ENCODE measurements at places on chromosomes 13 and 19.

DNA sequence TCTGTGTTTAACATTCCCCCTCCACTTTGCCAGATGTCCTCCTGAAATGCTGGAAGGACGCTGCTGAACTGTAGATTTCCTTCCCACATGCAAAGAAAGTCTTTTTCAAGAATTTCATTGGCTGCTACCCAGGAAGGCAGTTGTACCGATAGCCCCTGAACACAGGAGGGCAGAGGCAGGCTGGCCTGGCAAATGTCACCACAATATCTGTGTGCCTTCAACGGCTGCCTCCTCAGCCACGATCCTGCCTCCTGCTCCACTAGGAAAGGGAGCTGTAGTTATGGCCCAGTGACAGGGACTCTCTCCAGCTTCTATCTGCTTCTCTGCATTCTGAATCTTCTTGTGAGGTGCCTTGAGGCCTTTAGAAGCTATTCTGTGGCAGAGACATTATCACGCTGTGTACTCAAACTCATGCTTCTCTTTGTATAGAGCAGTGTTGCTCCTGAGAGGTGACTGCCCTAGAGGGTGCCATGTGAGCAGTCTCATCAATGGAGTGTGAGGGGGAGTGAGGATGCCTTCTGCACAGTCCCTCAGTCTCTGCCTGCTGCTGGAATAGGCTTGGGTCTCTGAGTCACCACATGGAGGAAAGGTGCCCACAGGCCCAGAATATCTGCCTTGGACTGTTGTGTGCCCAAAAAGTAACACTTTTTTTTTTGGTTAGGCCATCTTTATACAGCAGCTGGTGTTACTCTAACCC lies 279.8 kb downstream of the DNAJC15 start:
- no peak for DNase-seq

DNA sequence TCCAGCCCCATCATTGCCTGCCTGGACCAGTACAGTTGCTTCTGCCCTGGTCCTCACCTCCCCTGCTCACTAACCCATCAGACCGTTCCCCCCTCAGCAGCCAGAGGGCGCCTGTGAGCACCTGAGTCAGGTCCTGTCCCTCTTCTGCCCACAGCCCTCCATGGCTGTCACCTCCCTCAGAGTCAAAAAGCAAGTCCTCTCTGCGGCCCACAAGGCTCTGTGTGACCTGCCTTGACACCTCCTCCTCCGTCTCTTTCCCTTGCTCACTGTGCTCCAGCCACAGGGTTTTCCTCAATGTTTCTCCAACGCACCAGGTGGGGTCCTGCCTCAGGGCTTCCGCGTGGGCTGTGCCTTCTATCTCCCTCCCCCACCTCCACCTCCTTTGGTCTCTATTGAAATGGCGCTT lies 29.4 kb upstream of the PTPRS start:
- DNase-seq: peak; percentile 83

DNA sequence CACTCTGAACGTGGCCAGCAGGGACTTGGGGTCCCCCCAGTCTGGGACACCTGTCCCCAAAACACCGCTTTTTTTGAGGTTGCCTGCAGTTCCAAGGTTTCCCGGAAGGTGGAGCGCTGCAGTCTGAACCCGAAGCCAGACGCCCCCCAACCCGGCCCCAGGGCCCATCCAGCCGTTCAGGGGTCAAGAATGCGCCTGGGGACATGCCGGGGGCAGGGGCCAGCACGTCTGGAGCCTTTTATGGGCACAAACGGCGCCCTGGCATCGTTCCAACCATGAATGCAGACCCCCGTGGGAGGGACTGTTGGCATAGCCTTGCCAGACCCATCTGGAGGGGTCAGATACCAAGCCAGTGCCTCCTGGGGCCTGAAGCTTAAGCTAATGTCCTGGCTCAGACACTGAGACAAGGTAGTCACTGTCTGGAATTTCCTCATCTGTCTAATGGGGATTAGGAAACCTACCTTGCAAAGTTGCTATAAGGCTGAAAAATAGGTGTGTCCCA lies 6.9 kb downstream of the S1PR5 start:
- DNase-seq: peak; percentile 77

- DNase-seq: no peak
Observed at GRCh38 chr19:10742476-10742875, 24.6 kb downstream of the DNM2 start.

DNA sequence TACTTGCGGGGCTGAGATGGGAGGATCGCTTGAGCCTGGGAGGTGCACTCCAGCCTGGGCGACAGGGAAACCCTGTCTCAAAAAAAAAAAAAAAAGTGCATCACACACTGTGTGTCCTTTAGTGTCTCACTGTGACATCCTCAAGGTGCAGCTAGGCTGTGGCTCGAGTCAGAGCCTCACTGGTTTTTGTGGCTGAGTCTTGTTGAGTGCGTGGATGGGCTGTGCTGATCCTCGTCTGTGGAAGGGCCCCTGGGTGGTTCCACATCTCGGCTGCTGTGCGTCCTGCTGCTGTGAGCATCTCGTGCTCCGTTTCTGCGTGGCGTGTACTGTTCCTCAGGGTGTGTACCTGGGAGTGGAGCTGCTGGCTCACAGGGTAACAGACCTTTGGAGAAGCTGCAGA lies 11.2 kb downstream of the STK11 start:
- no peak for DNase-seq

DNA sequence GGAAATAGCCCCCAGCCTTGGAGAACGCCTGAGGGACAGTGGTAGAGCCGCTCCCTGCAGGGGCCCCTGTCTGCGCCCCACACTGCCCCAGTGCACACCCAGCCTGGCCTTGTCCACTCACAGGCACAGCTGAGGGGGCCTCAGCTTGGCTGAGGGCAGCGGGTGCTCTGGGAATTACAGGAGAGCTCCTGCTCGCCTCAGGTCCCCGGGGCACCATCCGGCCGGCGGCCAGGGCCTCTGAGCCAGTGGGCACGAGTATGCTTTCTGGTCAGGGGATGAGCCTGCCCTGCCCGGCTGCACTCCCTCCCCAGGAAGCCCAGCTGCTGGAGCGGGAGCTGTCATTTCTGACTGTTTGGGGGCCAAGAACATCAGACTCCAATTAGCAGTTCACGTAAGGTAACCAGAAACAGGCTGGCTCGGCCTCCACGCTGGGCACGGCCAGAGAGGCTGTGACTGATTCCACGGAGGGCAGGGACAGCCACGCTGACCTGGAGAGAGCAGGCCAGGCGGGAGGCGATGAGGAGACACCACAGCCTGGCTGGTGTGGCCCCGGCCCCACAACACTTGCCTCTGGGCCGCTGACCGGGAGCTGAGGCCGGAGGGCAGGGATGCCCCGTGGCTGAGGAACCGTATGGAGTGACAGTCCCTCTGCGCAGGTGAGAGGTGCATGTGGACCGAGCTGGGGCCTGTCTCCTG lies 15.4 kb downstream of the CEBPG start:
- DNase-seq: no peak

GRCh38 chr19:41776700-41777099 lies 19.7 kb upstream of the CEACAM3 start:
- no peak for DNase-seq

DNA sequence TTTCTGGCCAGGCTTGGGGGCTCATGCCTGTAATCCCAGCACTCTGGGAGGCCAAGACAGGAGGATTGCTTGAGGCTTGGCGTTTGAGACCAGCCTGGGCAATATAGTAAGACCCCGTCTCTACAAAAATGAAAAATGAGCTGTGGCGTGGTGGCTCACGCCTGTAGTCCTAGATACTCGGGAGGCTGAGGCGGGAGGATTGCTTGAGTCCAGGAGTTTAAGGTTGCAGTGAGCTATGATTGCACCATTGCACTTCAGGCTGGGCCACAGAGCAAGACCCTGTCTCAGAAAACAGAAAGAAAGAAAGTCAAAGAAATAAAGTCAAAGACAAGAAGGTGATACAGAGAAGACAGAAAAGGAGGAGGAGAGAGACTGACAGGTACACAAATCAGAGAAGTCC lies 2.5 kb upstream of the CACNG6 start:
- DNase-seq: no peak

- no peak for DNase-seq
Observed at GRCh38 chr13:21817878-21818277, 147.0 kb downstream of the FGF9 start.

- DNase-seq: no peak
Observed at GRCh38 chr13:32736648-32737047, 150.4 kb downstream of the PDS5B start.

- DNase-seq: no peak
Observed at GRCh38 chr19:42419309-42419708, 7.9 kb downstream of the LIPE start.

GRCh38 chr19:52211203-52211602 lies 21.4 kb downstream of the PPP2R1A start:
- no peak for DNase-seq

DNA sequence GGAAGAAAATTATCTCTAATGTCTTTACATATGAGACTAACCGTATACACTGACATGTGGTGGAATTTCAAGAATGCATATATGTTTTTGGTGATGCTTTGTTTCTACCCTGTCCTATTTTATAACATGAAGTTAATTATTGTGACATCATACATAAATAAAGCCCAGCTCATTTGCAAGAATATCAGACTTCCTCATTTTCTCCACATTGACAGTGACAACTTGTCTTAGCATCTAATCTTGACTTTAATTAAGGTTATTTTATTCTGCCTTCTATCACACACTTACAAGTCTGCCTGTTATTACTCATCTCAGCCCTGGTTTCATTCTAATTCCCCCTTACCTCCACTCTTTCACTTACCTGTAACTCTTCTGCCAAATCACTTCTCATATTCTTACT lies 140.6 kb upstream of the STARD13 start:
- no peak for DNase-seq

DNA sequence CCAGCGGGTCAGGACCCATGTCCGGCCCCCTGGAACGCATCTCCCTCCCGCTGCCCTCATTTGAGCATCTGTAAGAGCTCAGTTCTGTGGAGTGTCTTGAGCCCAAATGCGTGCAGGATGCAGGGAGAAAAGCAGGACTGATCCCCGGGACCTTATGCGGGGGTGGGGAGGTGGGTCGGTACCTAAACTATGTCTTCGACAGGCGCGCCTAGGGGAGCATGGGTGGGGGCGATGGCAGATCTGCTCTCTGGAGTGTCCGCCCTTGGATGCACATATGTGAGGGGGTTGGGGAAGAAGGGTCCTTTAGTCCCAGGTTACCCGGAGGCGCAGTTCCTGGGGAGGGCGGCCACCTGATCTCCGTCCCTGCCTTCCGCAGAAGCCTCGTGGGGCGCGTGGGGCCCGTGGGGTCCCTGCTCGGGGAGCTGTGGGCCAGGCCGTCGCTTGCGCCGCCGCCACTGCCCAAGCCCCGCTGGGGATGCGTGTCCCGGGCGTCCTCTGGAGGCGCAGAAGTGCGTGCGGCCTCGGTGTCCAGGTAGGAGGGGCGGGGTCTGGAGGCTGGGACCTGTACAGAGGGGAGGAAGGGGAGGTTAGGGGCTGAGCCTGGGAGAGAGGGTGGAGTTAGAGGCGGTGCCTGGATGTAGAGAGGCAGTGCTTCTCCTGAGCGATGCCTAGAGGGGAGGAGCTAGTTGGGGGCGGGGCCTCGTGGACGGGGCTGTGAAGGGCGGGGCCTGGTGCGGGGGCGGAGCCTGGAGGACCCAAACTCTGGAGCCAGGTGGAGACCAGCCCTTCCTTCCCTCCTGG lies 2.9 kb downstream of the CILP2 start:
- no peak for DNase-seq

DNA sequence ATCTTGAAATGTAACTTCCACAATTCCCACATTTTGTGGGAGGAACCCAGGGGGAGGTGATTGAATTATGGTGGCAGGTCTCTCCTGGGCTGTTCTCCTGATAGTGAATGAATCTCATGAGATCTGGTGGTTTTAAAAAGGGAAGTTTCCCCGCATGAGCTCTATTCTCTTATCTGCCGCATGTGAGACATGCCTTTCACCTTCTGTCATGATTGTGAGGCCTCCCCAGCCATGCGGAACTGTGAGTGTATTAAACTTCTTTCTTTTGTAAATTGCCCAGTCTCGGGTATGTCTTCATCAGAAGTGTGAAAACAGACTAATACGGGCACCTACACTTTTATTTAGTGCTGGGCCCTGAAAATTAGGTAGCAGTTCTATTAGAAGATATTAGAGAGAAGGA lies 45.8 kb downstream of the TNFSF13B start:
- no peak for DNase-seq

DNA sequence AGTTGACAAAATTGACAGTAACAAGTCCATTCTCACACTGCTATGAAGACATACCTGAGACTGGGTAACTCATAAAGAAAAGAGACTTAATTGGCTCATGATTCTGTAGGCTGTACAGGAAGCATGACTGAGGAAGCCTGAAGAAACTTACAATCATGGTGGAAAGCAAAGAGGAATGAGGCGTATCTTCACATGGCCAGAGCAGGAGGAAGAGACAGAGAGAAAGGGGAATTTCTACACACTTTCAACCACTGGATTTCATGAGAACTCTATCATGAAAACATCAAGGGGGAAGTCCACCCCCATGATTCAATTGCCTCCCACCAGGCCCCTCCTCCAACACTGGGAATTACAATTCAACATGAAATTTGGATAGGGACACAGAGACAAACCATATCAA lies 758.4 kb upstream of the SLITRK1 start:
- no peak for DNase-seq

DNA sequence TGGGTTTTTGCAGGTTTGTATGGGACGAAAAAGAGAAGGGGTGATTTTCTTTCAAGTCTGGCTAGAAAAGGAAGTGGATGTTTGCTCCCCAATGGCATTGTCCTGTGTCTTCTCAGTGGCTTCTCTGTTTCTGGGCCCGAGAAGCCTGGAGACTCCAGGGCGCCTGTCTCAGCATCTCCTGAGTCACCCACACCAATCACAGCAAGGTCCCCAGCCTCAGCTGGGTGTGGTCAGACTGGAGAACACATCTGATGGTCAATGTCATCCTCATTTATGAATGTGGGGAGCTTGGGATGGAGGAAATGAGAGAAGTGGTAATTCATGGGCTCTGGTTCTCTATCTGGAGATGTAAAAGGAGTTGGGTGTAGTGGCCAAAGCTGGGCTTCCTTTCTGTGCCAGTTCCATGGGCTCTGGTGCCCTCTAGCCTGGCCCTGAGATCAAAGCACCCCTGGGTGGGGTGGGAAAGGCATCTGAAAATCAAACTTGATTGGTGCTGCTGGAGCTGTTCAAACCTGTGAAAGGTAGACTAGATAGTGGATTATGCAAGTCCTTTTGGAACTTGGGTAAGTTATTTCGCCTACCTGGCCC lies 13.4 kb downstream of the RASL11A start:
- DNase-seq: no peak

GRCh38 chr19:47323872-47324271 lies 8.1 kb upstream of the C5AR2 start:
- no peak for DNase-seq

DNA sequence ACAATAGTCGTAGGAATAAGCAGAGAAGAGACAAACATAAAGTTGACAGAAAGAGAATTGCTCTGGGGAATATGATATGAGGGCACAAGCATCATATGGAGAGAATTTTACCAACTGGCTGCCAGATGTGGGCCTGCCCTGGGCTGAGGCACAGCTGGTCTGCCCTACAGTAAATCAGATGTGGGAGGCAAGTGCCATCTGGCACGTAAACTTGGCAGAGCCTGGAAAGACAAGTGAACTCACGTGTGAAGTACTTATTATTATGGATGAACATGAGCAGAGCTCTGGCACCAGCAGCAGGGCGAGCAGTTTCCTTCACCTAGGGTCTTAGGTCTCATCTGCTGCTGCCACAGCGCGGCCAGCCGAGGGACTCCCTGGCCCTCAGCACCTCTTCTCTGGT lies 20.6 kb downstream of the PCDH8 start:
- DNase-seq: no peak

GRCh38 chr13:37069597-37070103 lies 10.2 kb upstream of the SUPT20H start:
- DNase-seq: no peak
